Neural crest cell (in vitro differentiated cells): ENCODE measurements at places on chromosomes 3 and 15.

- DNase-seq: no peak
Measured at GRCh38 chr3:52892290-52892624, 5.1 kb downstream of the STIMATE start.

GRCh38 chr3:8663177-8664061, 18.8 kb upstream of the SSUH2 start:
- peak; percentile 86 for DNase-seq

DNA sequence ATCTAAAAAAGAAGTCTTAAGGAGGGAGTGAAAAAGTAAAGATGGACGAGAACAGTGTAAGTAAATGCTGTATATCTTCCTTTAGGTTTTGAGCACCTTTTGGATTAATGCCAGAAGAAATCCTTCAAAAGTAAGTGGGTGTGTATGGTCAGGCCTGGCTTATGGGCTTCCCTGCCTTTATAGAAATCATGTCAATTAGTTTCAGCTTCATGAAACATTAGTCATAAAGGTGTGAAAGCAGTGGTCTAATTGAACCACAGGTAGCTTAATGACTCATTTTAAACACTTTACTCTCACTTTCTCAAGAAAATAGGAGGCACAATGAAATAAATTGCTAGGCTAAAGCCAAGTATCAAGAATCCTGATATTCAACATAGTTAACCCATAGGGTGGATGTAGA, 467.4 kb upstream of the DPPA4 start:
- no peak for DNase-seq

DNA sequence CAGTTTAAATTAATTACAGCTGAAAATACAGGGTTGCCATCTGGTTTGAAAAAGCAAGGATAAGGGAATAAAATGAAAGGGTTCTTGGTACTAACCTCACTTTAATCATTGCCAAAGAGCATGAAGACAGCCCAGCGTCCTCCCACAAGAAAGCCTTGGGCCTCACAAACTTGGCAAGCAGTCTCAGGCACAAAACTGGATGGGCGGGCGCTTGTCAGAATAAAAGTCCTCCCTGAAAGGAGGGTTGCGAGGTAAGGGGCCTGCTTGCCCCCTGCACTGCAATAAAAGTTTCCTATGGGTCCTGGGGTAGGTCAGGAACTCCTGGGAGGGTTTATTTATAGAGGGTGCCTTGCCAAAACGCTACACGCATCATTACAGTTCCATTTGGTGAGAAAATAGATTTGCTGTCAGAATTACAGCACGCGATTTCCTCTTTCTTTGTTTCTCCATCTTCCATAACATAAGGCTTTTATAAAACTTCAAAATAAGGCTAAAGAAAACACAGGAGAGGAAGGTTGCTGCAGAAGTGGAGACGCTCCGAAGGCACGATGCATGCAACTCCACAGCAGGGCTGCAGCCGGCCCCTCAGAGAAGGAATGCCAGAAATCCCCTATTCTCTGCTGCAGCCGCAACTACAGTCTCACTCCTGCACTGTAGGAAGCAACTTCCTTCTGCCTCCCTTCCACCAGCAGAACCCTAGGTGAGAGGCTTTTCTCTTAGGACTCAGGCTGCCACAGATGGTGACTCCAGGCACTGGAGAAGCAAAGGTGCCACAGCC, 61.3 kb downstream of the VGLL4 start:
- DNase-seq: no peak

DNA sequence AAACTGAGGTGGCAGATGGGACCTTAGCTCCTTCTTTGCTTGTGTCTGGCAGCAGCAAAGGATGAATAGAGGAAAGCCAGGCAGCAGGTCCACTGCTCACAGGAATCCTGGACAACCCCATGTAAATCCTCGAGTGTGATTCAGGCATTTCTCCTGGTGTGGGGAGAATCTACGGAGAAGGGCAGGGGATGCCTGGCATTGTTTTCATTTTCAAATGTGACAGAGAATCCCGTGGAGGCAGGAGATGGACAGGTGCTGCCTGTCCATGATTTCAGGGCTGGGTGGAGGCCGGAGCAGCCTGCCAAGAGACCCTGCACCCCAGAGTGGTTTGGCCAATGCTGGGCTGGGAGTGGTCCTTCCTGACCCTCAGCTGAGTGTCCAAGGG, 1.7 kb downstream of the HRH1 start:
- DNase-seq: no peak

DNA sequence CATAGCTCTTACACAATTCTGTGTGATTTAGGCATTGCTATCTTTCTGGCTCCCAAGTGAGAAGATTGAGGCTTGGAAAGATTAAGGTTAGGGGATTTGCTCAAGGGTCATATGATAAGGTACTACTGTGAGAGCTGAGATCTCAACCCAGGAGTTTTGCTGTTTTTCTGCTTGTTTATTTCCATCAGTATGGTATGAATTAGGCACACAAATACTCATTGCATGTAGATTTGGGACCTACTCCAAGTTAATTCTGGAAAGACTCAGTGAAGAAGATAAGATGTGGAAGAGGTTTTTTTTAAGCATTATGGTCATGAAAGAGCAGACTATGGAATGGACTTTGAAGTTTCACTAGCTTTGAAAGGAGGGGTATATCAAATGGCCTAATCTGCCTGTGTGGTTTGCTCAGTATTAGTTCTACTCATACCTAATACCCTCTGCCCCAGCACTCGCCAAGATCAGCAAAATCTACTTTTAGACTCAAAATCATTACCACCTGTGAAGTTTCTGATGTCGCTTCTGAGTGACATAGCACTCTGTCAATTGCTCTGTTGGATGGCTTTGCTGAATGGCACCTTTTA, 12.5 kb downstream of the MBNL1 start:
- no peak for DNase-seq

DNA sequence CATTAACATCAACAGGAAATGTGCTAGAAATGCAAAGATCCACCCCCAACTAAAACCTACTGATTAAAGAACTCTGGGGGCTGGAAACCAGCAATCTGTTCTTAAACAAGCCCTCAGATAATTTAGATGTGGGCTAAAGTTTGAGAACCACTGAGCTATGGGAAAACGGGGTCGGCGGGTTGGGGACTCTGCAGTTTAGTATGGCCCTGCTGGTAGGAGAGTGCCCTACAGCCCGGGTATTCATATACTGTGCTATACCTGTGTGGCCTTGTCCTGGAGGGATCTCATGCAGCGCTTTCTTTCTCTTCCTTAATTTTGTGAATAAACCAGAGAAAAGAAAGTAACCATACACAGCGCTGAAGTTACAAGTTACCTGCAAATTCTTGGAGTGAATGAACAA, 189.7 kb upstream of the GBE1 start:
- DNase-seq: no peak

DNA sequence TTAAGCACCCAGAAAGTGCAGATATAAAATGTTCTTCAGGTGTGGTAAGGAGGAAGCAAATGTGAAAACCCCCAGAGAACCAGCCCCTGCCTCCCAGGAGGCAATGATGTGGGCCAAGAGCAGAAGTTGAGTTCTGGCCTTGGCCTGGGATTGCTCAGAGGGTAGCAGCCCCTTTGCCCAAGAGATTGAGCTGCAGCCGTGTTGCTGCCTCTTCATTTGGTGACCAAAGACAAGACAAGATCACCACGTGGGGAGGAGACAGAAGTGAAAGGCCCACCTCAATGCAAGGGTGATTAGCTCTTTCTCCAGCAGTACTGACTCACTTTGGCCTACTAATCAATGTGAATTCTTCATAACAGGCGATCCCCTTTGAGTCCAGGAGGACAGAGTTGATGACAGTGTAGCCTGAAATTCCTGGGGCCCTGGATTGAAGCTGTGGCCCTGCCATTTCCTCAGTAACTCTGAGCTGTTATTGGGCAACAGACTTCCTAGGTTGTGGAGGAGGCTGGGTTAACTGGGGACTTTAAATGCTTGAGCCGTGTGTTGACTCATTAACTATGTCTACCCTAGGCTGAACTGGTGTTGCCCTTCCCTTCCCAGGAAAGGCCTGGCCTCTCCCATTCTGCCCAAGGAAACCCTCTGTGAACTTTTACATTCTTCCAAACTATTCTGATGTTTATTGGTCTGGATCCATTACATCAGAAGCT, 86.5 kb downstream of the ST6GAL1 start:
- no peak for DNase-seq

DNA sequence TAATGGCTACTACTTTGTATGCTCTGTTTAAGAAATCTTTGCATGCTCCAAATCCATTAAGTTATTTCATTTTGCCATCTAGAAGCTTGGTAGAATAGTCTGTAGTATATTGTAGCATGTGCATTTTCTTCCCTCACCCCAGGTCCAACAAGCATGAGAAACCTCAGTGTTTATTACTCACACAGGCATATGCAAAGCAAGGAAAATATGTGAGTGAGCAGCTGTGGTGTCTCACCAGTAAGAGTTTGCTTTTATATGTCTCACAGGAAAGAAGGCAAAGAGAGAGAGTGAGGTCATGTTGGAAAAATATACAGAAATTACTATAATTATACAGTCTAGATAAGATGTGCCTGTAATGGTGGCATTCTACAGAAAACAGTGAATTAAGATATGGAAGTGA, 312.5 kb downstream of the C3orf38 start:
- no peak for DNase-seq

- DNase-seq: no peak
Measured at GRCh38 chr15:67089217-67090193, 24.1 kb downstream of the SMAD3 start.

- no peak for DNase-seq
Measured at GRCh38 chr3:62493109-62493801, 119.9 kb upstream of the FEZF2 start.

- no peak for DNase-seq
Measured at GRCh38 chr3:8979262-8979661, 16.0 kb upstream of the RAD18 start.

- no peak for DNase-seq
Measured at GRCh38 chr15:27541581-27541980, 557.5 kb downstream of the OCA2 start.

DNA sequence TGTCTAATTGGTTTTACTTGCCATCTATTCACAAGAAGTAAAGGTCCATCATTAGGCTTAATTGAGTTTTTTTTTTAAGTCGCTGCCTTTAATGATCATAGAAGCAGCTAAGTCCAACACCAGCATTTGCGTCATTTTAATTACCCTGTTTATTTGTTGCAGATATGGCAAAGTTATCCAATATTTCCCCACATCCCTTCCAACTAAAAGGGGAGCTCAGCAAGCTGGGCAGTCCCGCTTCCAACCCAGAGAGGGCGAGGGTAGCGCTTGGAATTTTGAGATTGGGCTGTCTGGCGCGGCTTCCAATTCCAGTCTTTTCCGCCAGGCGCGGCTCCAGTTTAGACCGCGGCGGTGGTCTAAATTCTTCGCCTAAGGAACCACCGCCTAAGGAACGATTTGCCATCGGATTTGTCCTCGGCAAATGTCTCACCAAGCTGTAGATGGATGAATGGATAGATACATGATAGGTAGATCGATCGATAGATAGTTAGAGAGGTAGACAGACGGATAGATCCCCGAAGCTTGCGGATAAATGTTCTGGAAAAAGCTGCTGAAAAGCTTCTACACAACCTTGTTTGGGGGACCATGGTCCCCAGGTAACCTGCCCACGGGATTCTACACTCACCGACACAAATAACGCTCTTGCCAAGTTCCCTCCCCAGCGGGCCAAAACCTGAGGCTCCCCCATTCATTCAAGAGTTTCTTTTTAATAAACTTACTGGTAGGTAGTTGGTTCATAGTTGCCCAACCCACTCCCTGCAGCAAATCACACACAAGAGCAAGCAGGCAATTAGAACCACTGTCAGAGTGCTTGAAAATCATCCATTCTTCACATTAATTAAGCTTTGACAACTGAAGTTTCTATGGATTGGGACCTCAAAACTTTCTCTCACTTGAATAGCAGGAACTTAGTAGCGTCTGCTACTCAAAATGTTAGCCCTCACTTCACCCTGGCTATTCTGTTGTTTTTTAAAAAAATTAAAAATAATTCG, 49.1 kb downstream of the ZIC4 start:
- DNase-seq: peak; percentile 55

DNA sequence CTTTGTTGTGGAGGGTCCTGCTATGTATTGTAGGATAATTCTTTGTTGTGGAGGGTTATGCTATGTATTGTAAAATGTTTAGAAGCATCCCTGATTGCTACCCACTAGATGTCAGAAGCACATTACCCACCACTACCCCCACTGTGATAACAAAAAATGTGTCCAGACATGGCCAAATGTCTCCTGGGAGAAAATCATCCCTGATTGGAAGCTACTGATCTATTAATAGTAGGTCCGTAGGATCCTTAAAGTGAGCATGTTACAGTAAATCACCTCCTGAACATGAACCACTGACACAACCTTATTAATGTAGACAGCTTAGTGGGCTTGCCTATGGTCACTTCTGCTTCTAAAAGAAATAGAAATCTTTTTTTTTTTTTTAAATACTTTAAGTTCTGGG, 884.6 kb downstream of the AGBL1 start:
- no peak for DNase-seq

GRCh38 chr3:100536093-100536492, 43.7 kb downstream of the TMEM45A start:
- no peak for DNase-seq

DNA sequence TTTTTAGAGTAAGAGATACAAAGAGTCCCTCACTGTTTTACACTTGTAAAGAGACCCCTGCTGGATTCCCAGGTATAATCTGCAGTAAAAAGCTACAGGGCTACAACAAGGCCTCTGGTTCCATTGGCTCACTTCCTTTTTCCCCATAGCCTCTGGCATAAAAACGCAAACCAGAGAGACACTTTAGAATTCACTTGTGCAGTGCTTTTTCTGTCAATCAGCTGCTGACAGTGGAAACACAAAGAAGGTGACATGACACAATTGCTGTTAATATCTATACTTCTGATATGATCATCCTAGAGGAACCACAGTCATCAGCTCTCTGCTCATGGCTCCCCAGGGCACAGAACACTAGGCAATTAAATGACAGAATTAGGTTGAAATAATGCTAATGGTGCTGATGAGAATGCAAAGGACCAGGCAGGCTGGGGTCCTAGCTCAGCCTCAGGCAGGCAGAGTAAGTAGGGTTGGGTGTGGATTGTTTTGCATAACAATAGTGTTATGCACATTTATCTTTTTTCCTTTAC, 667.9 kb upstream of the CFAP20DC start:
- DNase-seq: no peak

DNA sequence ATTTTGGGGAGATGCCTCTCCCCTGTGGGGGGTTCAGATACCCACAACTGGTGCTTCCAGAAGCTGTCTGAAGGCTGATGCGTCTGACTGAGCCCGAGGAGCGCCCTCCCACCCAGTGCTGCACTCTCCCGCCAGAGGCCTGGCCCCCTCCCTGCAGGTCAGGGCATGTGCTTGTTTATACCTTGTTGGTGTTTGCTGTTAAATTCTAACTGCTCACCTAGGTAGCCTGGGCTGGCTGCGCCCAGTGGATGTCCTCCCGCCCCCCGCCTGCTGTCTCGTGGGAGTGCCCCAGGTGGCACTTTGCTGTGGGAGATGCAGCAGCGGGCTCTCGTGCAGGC, 12.9 kb downstream of the KLF13 start:
- no peak for DNase-seq

- no peak for DNase-seq
Measured at GRCh38 chr3:152508705-152509104, 240.0 kb downstream of the MBNL1 start.

GRCh38 chr3:141233457-141234161, 2.0 kb downstream of the PXYLP1 start:
- DNase-seq: no peak

DNA sequence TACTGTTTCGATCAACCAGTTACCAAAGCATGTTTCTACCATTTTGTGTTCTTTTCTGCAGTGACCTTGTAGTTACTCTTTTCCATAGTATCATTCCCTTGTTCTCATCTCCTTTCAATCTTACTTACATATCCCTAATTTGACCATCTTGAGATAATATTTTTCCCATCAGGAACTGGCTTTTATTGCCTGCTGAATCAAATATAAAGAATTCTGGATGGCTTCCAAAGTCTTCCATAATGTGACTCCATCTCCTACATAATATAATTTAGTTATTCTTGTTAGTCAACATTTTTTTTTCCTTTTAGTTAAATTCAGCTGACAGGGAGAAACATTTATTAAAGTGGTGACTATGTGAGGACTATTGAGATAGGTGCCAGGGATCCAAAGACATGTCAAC, 7.0 kb downstream of the USP8 start:
- no peak for DNase-seq
